ENCODE measurements at places on chromosomes 11 and 22.

DNA sequence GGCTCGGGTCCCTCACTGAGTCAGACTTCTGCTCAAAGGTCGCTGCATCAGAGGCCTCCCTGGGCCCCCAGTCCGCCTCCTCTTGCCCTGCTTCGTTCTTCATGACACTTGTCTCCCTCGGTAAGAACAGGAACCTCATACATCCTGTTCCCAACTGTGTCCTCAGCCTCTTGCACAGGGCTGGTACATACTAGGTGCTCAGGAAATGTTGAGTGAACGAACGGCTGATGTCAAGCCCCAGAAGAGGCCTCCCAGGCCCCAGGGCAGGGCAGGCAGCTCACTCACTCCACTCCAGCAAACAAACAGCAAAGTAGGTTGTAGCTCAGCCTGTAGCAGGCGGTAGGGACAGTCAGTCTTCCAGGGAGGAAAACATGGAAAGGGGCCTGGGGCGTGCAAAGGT lies 17.2 kb downstream of the SYNGR1 start:
- DNase-seq = no peak

DNA sequence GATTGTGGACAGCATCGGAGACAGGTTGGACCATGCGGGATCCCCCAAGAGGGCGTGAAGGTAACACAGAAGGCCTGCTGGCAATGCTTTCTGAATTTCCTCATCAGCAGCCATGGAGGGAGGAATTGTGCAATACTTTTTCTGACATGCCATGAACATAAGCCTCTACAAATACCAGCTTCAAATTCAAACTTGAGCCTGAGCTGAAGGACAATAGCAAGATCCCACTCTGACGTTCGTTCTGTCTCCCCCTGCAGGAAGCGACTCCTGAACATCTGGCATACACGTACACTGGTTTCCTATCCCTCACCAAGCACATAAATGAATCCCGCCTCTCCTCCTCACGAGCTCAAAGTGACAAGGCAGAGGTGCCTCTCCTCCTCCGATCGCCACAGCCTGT lies 312.2 kb downstream of the BRD1 start:
- no peak for DNase-seq

DNA sequence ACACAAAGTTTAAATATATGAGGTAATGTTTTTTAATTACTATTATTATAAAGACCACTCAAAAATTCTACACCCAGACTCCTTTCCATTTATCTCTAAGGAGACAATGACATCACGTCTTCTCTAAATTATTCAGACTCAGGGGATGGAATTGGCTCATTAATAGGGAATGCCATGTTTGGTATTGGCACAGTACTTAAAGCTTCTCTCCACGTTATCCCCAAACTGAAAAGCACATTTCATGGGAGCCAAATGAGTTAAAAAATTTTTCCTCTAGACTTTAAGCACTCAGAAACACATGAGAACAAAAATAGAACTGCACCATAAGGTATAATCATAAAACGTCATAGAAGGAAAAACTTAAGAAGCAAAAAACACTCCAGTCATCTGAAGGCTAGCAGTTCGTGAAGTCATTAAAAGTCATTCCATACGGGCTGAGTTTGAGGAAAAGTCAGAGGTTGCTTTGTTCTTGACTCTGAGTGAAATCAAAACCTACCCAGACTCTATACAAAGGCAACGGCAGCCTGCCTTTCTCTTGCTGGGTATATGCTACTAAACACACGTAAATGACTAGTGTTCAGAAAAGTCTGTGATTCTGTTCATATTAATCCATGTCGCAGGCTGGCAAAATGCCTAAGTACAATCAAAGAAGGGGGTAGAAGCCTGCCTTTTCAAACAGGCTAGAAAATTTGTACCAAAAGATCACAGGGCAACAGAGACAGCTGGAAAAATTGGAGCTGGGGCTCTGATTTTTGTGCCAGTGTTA lies 8.7 kb upstream of the MPPED2 start:
- no peak for DNase-seq

- DNase-seq = no peak
Measured at GRCh38 chr11:104098555-104098954, 62.1 kb downstream of the DDI1 start.

- peak; percentile 64 for DNase-seq
Measured at GRCh38 chr11:112320668-112321067, 60.0 kb upstream of the PLET1 start.

- no peak for DNase-seq
Measured at GRCh38 chr11:39190751-39191150, 2268.7 kb downstream of the LRRC4C start.

DNA sequence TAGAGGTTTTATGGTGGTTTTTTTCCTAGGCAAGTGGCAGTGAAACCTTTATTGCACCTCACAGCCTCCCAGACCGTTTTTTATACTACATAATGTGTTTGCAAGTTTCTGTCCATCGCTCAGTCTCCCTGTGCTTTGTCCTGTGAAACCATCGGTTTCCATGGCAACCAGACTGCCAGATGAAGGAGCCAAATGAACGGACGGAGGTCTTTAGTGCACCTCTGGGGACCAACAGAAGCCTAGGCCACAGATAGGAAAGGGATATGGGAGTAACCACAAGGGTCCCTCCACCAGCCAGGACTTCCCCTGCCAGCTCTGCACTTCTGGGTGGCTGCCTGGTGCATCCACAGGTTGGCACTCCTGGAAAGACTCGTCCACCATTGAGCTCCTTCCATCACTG lies 165.0 kb downstream of the CHST1 start:
- DNase-seq = no peak

DNA sequence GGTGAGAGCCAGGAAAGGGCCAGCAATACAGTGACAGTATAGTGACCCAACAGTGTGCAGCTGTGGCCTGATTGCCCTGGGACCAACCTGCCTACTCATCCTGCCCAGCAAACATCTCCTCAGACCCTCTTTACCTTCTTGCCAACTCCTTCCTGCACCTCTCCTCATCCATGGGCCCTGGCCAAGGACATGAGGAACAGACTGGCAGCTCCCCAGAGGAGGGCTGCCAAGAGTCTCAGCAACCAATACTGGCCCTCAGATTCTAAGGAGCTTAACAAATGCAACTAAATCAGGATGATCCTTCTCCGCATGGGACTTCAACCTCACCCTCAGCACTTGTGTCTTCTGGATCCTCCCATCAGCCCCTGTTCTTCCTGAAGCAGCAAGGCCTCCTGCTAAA lies 77.0 kb downstream of the RPL27A start:
- no peak for DNase-seq
